GM12891 (cell line): ENCODE measurements at places on chromosomes 7 and 10.

GRCh38 chr7:69177941-69178494 lies 420.3 kb upstream of the AUTS2 start:
- DNase-seq, result no peak

DNA sequence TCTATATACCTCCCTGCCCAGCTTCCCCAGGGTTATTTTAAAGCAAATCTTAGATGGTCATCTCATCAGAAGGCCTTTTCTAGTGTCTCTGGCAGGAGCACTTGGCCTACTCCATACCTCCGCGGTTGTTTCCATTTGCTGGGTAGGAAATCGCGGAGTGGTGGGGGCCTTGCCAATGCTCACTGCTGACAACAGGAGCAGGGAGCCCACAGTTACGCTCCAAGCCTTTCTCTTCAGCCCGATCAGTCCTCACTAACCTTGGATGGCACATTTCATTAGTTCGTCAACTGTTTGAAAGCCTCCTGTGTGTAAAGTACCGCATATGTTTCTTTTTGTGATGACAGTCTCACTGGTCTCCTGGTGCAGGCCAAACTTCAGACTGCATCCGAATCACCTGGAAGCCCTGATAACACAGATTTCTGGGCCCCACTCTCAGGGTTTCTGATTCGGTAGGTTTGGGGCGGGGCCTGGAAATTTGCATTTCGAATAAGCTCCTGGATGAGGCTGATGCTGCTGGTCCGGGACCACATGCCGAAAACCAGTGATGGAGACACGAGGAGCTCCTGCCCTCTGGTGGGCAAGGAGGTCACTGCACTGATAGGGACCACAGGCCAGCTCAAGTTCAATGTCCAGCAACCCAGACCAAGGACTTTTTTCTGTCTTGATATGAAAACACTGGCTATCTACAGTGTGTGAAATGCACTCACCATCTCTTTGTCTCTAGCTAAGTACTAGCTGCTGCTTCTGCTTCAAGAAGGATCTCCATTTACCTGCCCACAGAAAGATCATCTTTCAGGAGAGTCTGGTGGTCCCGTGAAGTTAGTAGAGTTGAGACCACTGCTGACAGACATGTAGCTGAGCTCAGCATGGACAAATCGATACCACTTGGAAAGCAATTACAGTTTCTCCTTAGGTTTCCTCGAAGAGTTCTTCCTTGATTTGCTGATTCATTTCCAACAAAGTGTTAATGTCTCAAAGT lies 14.0 kb downstream of the LRGUK start:
- DNase-seq, result peak; percentile 46

DNA sequence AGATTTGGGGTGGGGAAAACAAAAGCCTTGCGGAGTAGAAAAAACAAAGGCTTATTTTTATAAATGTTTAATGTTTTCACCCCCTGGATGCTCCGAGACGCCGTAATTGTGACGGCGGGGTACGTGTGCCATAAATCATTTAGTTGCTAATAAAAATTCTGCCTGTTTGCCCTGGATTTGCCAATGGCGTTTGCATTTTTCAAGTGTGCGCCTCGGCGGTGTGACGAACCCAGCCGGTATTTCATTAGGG lies 2.5 kb upstream of the TNRC18 start:
- DNase-seq, result no peak

- no peak for DNase-seq
Measured at GRCh38 chr7:101651112-101651511, 22.0 kb upstream of the MYL10 start.

DNA sequence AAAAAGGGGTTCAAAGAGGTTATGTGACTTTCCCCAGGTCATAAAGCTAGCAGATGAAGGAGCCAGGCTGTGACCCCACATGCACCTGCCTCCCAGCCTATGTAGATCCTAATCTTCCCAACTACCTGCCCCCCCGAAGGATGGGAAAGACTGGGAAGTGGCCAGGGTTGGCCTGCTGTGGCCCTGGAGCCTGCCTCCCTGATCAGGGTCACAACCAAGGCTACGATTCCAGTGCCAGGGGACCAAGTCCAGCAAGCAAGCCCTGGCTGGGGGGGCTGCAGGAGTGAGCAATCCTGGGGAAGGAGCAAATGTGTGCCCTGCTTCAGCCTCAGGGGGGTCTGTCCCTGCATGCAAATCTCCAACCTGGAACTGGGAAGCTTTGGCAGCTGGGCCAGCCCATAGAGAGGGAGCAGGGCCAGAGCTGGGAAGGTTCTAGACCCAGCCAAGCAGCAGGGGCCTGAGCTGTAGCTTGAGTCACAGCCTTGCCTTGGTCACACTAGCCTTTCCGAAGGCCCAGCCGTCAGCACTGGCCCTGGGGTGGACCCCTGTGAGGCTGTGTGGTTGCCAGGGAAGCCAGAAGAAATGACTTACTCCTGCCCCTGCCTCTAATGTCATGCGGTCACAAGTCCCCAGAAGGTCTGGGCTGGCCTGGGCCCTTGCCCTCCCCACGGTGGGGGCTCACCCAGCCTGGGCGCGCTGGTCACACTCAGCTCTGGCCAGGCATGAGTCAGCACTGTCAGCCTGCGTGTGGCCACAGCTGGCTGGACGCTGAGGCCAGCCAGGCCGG lies 96.4 kb upstream of the ZMIZ1 start:
- DNase-seq, result no peak

- no peak for DNase-seq
Measured at GRCh38 chr10:54772468-54773122, 28.4 kb downstream of the PCDH15 start.

DNA sequence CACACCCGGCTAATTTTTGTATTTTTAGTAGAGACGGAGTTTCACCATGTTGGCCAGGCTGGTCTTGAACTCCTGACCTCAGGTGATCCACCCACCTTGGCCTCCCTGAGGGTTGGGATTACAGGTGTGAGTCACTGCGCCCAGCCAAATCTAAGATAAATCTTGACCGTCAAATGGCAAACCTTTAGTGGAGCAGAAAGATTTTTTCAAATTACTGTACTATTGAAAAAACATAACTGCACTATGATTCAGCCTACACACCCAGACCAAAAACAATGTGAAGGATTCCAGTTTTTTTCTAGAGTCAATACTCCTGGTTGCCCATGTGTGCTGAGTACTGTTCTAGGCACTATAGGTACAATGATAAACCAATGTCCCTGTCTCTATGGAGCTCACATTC lies 33.9 kb upstream of the SVIL start:
- DNase-seq, result no peak

DNA sequence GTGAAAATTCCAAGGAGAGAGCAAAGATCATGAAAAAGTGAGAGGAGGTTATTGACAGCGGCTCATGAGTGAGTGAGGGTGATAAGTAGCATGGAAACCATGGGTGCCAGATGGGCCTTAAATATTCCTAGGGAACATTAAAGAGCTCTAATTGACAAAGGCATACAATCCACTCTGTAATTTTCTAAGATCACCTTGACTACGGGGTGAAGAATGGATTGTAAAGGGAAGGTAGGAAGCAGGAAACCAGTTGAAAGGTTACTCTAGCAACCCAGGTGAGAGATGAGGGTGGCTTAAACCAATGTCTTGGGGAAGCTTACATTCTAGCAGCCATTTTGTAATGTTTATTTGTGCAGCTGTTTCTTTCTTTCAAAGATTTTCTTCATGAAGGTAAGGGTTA lies 75.7 kb downstream of the RSU1 start:
- no peak for DNase-seq

- no peak for DNase-seq
Measured at GRCh38 chr10:15931376-15931775, 71.1 kb upstream of the MINDY3 start.

- no peak for DNase-seq
Measured at GRCh38 chr10:60597513-60597912, 180.8 kb upstream of the CDK1 start.

- no peak for DNase-seq
Measured at GRCh38 chr10:22436526-22436892, 91.2 kb downstream of the SPAG6 start.

- peak; percentile 20 for DNase-seq
Measured at GRCh38 chr10:7260412-7260900, 150.4 kb downstream of the SFMBT2 start.

DNA sequence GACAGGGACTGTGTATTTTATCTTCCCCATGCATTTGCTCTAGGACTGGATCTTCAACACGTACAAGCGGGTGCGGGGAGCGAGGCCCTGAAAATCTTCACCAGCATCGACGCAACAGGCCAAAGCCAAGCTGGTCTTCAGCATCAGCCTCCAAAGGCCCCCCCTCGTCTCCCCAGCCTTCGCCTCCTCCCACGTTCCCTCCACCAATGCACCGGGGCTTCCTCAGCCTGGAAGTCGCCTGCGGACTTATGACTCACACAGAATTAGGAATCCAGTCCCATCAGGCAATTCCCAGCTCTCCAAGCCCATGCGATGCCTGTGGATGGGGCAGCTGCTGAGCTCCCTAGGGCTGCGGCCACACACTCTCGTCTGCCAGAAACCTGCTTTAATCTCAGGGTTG lies 36.3 kb upstream of the RNF32 start:
- no peak for DNase-seq

GRCh38 chr10:79299397-79300241 lies 47.6 kb upstream of the PPIF start:
- DNase-seq, result no peak

DNA sequence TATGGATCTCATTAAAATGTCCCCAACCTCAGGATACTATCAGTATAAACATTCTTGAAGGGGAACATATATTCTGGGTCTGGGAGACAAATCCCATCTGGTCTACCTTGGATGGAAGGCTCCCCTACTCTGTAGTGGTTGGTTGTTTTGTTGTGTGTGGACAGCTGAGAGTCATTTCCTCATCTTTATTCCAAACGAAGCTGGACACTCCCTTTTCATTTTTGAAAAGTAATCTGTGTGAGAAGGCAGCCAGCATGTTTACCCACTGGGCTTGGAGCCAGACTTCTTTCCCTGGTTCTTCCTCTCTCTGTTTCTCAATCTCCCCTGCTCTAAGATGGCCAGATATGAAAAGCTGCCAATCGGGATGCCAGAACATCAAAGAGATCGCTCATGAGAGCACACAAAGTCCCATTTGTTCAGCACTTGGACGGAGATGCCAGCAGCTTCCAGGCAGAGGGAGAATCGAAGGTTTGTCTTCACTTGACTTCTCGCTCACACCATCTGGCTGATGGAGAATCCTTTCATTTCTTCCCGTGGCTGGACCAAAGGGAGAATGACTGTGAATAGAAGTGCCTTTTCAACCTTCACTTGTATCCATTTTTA lies 108.1 kb upstream of the AGR3 start:
- no peak for DNase-seq

GRCh38 chr7:116769546-116769945 lies 92.8 kb upstream of the CAPZA2 start:
- DNase-seq, result no peak

GRCh38 chr10:34710391-34710751 lies 104.7 kb downstream of the PARD3 start:
- DNase-seq, result no peak

GRCh38 chr10:58316874-58317273 lies 17.9 kb upstream of the UBE2D1 start:
- no peak for DNase-seq

DNA sequence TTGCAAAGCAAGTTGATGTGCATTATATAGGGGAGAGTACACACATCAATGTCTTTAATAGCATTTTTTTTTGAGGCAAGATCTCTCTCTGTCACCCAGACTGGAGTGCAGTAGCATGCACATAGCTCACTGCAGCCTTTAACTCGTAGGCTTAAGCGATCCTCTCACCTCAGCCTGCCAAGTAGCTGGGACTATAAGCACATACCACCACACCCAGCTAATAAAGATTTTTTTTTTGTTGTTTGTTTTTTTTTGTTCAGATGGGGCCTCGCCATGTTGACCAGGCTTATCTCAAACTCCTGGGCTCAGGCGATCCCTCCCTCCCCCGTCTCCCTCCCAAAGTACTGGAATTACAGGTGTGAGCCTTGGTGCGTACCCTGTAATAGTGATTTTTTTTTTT lies 1.5 kb downstream of the UMAD1 start:
- DNase-seq, result no peak

DNA sequence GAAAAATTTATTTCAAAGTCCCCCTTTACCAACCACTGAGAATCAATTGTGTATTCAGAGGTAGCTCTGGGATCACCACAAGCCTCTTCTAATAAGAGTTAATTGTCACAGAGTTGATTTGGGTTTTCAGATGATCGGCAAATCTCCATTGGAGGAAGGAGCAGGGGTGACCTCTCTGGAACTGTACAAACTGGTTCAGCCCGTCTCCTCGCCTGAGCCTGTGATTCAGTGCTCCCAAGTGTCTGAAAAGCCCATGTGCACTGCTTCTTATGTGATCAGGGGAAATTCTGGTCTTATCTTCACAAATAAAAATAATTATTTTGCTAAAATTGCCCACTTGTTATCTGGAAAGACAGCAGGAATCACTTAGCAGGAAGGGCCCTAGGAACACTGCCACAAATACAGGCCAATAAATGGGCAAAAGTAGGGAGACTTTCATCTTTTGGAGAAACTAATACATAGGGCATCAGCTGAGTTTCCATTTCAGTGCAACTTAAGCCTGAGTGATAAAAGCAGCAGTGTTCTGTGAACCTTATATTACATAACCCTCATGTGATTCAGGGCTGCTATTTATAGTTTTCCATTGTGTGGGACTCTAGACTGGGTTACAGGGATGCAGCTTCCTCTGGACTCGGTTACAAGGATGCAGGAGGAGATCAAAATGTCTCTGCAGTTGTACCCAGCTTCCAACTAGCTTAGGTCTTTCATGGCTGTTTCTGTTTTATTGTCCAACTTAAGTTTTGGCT lies 32.3 kb downstream of the CDK1 start:
- DNase-seq, result no peak

DNA sequence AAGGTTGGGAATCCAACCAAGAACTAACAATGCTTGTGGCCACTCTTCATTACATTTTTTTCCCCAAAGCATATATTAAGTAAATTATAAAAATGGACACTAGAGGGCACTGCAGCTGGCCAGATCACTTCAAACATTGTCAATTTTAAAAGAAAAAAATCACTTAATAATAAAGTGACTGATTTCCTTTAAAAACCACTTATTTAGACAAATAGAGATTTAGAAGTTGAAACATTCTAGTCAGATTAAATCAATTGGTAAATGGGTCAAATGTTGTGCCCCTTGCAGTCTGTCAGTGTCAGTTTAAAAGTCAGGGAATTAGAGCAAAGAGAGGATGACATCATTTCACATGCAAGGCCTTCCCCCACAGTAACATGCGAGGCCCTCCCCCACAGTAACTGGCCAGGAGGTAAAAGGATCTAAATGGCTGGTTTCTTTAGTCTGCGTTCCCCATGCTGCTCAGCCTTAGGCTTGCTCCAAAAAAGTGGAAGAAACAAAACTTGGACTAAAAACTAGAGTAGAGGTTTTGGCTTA lies 177.9 kb downstream of the SKAP2 start:
- no peak for DNase-seq

- no peak for DNase-seq
Measured at GRCh38 chr10:32150532-32151101, 94.4 kb upstream of the KIF5B start.

GRCh38 chr10:136465-136762 lies 1.2 kb downstream of the ZMYND11 start:
- DNase-seq, result no peak

GRCh38 chr10:29033311-29033940 lies 255.4 kb upstream of the LYZL1 start:
- no peak for DNase-seq

- DNase-seq, result no peak
Measured at GRCh38 chr7:44990109-44991023, 9.6 kb upstream of the CCM2 start.

- DNase-seq, result no peak
Measured at GRCh38 chr7:79034730-79035129, 418.7 kb downstream of the MAGI2 start.
